ENCODE measurements at places on chromosomes 6 and 20.

- DNase-seq: no peak
Observed at GRCh38 chr6:84774157-84774984, 10.0 kb upstream of the TBX18 start.

DNA sequence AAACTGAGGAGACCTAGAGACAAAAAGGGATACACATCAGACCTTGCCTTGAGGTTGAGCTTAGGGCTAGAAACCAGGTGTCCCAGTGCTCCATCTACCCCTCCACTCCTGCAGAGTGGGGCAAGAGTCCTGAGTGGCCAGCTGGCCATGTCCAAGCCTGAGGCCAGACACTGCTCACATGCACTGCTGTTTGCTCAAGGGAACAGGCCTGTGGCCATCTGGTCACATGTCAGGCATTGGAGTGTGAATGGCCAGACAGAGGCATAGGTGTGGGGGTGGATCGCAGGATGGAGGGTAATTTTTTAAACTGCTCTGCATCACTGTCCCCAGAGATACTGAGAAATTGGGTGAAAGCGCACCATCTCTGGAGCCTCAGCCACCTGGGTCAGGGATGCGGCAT, 30.5 kb downstream of the MAFB start:
- DNase-seq: no peak

DNA sequence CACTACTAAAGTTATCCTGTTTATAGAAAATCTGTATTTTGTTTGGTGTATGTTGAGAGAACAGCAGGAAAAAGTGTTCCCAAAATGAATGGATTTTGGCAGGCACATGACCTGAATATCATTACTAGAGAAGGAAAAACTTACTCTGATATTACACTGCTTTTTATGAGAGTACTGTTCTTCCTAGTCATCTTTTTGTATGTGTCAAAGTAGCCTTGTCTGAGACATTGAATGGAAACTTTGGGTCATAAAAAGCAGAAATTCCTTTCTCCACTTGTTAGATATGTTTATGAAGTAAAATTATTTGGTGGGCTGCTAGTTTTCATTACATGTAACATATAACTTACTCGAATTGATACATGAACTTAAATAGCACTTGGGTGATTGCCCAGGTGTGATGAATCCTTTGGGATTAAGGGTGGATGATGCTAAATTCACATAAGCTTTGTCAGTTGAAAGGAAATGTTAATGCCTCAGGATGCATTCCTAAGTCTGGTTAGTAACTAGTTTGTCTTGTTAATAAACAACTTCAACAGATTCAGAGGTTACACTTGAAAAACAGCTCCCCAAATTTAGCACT, 206.7 kb downstream of the CENPW start:
- no peak for DNase-seq

DNA sequence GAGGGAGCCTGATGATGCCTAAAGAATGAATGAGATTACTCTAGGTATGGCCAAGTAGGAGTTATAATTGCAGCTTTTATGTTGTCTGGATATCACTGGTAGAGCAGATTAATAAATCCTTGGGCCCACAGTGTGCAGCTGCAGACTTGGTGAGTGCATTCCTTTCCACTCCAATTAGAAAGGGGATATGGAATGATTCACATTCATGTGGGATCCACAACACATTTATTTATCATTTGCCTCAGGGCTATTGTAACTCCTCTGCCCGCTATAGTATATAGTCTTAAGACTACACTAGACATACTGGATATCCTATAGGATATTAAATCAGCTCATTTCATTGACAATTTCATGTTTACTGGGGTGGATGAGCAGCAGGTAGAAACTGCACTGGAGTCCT, 11.6 kb upstream of the HLA-G start:
- no peak for DNase-seq

DNA sequence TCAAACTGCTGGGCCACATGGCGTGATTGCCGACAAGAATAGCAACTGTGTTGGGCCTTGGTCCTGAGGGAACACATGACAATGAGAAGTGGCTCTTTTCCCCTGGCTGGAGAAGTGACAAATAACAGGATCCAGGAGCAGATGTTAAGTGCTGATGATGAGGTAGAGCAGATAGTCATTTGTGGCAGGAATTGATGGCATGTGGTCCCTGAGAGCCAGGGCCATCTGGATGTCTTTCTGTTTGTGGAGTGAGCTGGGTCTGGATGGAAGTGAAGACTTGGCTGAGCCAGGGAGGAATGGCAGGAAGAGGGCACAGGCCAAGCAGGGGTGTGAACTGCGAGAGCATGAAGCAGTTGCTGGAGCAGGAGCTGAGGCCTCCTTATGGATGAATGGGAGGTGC, 67.8 kb downstream of the SCAND1 start:
- no peak for DNase-seq

- no peak for DNase-seq
Observed at GRCh38 chr6:83844170-83844569, 9.0 kb upstream of the RIPPLY2 start.

GRCh38 chr6:115220551-115221159, 840.0 kb downstream of the FRK start:
- no peak for DNase-seq

DNA sequence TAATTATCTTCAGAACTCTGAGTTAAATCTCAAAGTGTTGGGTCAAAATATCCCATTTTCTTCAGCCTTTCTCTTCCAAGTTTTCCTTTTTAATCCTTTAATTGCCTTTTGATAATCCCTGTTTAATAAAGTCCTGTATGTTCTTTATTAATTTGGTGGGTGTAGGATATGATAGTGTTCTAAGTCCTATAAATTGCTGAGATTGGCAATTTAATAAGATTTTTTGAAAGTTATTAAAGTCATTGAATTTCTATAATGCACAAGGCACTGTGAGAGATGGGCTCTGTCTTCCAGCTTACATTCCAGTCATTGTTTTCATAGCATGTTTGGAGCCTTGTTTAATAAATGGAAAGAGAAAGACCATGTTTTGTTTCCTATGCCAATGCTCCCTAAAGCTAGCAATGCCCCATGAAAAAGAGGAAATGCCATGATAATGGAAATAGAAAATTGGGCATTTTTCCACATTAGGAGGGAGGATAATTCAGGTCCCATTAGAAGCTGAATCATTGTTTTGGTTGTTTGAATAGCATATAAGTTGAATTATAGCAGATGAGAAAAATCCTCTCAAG, 404.8 kb downstream of the CD109 start:
- no peak for DNase-seq

DNA sequence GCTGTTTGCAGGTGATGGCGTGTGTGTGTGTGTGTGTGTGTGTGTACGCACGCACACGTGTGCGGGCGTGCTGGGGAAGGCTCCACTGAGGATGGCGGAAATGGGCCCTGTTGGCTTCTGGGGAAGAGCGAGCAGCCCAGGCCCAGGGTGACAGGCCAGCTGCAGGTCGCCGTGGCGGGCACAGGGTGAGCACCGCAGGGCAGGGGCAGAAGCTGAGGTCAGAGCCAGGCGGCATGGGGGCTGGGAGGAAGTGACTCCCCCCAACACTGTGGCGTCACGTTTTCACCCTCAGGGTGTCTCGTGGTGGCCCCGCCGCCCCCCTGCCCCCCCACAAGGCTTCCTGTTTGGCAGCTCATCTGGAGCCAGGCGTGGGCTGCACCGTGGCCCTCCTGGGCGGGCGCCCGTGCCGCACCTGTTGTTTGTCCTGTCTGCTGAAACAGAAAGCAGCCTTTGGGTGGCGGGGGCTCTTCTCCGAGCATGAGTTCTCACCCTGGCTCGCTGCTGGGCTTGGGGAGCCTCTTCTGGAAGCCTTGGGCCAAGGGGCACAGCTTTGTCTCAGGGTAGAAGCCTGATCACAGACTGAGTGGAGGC, 7.1 kb downstream of the RBM38 start:
- peak; percentile 90 for DNase-seq

DNA sequence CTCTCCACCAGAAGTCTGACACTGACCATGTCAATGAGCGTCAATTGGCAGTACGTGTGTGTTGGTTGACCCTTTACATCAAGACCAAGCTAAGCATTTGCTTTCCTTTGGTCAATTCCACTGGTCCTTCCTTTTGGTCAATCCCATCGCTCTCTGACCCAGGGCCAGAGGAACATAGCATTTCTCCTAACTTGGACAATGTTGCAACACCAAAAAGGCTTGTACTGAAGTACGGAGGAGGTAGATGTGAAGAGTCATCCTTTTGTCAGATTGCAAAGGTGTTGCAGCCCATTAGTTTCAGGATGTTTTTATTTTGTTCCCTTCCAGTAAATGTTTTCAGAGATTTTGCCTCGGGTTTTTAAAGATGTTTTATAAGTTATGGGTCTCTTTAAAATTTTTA, 24.6 kb downstream of the EDN1 start:
- no peak for DNase-seq

- DNase-seq: no peak
Observed at GRCh38 chr6:104123227-104123626, 736.5 kb downstream of the HACE1 start.

DNA sequence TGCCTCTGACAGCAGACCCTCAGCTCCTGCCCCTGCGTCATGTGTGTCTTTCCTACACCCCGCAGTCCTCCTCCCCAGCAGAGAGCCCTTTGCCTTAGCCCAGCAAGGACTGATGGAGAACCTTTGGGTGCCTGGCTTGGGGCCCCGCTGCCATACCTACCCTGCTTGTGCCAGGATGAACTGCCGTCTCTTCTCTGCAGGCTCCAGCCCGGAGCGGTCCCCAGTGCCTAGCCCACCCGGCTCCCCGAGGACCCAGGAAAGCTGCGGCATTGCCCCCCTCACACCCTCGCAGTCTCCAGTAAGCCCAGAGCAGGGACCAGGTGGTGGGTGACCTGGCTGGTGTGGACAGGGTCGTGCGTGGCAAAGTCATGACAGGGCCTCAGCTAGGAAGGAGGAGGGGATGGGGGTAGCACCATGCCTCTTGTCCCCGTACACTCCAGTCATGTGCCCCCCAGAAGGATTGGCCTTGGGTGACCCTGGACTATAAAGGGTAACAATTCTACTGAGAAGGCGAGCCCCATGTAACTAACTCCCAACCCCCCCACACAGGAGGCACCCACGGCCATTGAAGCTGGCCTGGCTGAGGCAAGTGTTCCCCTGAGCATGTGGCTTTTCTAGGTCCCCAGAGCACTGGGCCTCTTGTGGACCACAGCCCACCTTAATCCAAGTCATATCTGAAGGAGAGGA, 8.3 kb downstream of the HSPA12B start:
- DNase-seq: no peak

DNA sequence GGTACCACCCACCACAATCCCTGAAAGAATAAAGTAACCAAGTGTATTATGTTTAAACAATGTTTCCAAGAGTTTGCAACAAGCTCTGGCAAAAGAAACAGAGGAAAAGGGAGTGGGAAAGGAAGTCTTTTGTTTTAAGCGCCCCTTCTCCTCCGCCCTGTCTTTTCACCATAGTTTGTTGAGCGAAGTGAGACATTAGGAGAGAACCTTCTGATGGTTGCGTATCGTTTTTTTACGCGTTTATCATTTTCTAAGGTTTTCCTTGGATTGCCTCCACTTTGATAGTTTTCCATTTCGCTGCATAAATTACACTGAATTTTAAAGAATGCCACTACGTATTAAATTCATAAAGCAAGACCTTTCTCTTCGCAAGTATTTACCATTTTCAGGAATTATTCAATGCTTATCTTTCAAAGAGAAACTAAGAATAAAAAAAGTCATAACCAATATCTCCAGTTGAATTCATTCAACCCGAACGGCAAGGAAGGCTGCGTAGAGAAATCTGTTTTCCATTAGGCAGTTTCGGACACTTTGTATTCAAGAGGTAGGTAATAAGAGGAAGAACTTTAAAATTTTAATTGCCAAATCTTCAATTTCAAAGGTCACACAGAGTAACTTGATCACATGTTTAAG, 920 bp upstream of the EPHA7 start:
- DNase-seq: no peak

DNA sequence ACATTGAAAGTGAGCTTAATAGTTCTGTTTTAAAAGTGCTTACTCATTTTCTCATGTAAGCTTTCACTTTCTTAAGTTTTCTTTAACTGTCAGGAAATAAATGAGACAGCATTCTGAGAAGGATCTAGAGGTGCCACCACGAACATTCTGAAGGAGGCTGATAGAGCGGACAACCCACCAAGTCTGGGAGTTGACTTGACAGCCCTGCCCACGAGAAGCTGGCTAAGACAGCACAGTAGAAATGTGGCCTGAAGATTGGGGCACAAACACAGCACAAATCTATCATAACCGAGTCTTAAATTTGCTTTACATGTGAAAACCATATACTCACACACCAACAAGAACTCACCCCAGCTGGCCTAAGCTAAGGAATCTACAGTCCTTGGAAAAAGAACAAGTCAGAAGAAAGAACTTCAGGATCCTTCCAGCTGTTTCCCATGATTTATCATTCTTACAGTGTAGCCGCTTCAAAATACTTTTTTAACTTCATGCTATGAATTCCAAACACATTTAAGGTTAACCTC, 144.2 kb upstream of the TNFAIP3 start:
- DNase-seq: no peak

- DNase-seq: no peak
Observed at GRCh38 chr20:34888468-34888867, 12.1 kb downstream of the ACSS2 start.

- no peak for DNase-seq
Observed at GRCh38 chr6:121951918-121952379, 447.5 kb upstream of the HSF2 start.

- DNase-seq: no peak
Observed at GRCh38 chr6:154822947-154823558, 89.8 kb downstream of the SCAF8 start.

GRCh38 chr6:13761361-13762036, 49.9 kb upstream of the RANBP9 start:
- no peak for DNase-seq
